ENCODE measurements at places on chromosomes 11 and 22.

- DNase-seq = no peak
These were observed 34.2 kb downstream of the DDX10 start for GRCh38 chr11:108698844-108699642.

DNA sequence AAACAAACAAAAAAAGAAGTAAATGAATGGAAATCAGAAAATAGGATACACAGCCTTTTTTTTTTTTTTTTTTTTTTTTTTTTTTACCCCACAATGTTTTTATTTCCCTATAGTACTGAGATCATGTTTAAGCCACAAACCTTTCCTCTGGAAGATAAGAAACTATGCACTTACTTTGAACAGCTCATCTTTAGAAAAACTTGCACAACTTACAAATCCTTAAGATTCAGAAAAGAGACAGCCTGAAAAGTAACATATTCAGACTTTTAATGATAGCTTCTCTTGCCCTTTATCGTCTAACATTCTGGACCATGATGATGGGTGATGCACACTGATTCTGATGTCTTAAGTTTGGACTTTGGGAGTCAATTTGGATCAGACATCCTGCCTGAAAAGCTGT, 80.3 kb downstream of the TNRC6B start:
- DNase-seq = peak; percentile 8

GRCh38 chr11:124442442-124442841, 3.1 kb downstream of the OR8B8 start:
- no peak for DNase-seq

DNA sequence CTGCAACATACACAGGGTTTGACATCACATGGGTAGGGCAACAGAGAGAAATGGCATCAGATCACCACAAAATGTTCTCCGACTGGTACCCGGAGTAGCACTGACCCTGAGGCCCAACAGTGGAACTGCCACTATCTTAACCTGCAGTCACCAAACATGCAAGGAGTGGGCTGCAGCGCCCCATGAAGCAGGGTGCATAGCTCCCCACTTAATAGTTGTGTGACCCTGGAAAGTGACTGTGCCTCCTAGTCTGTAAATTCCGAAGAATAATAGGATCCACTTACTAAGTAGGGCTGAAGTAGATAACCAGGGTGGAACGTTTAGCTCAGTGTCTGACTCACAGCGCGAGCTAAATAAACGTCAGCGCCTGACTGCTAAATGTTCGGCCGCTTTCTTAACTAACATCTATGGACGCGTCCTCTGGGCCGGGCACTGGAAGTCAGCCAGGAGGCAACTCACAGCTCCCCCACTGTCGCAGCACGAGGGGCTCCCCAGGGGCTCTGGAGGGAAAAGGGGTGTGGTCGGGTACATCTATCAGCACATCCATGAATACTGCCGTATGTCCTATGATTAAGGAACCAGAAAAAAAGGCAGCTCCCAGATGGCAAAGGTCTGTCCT, 777 bp downstream of the LTO1 start:
- DNase-seq = peak; percentile 89

GRCh38 chr11:5597953-5598352, 1.5 kb downstream of the TRIM6 start:
- no peak for DNase-seq

DNA sequence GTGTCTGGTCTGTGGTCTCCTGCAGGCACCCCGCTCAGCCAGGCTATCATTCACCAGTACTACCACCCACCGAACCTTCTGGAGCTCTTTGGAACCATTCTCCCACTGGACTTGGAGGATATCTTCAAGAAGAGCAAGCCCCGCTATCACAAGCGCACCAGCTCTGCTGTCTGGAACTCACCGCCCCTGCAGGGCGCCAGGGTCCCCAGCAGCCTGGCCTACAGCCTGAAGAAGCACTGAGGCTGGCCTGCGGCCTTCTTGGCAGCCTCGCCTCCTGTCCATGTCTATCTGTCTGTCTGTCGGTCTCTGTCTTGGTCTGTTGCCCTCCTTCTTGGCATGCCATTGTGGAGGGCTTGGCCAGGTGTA, 27.9 kb downstream of the INCENP start:
- DNase-seq = no peak

DNA sequence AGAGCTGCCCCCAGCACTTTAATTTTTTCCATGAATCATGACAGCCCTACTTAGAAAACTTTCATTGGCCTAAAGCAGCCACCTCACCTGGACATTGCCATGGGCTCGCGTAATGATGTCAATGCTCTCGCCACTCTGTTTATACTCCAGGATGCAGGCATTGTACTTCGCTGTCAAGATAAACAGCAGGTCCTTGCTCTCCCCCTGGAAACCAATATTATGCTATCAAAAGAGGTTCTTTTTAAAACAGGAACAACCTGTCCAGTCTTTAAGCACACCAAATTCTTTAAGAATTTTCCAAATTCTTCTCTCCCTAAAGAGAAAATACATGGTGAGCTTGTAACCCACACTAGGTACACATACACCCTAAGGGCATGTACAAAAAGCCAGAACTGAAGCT, 3.0 kb downstream of the DDB1 start:
- DNase-seq = no peak

DNA sequence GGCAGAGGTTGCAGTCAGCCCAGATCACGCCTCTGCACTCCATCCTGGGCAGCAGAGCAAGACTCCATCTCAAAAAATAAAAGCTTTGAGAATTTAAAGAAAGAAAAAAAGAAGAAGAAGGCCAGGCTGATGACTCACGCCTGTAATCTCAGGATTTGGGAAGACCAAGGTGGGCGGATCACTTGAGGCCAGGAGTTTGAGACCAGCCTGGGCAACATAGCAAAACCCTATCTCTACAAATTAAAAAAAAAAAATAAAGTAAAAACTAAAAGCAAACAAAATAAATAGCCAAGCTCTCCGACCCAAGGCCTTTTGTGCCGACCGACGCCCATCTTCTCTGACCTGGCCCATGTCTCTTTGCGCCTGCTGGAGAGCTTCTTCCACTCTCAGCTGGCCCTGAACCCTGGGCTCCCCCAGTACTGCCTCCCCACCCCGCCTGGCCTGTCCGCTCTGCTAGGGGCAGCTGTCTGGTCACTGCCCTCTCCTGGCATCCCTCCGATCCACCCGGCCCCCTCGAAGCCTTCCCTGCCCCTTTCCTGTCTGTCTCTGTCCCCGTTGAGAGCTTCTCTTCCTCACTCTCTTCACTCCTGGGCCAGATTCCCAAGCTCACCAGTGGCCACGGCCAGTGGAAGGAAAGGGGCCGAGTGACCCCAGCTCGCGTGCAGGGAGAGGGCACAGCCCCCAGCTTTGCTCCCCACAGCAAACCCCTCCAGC, 4.8 kb upstream of the LSP1 start:
- no peak for DNase-seq

- peak; percentile 61 for DNase-seq
These were observed 3.9 kb downstream of the FDX1 start for GRCh38 chr11:110433393-110434333.

DNA sequence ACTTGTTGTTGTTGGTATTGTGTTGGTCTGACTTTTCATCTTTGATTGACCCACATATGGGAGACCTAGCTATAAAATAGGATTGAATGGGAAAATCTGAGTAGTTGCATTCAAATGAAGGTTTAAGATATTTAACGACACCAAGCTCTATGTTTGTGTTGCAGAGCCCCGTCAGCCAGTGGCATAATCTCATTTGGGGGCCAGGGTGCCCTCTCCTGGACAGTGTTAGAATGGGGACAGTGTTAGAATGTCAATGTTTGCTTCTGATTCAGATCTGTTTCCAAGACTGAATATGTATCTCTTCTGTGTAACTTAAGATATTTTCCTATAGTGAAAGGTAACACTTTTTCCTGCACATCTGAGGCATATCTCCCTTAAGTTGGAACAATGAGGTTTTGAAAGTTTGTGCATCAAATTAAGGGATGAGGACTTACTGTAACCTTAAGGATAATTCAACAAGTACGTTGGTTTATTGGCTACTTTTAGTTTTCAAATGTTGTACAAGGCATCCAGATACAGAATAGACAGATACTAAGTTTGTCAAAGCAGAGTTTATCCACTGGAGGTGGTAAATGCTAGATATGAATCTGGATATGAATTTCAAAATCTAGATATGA, 5.3 kb upstream of the OR52M1 start:
- peak; percentile 40 for DNase-seq

DNA sequence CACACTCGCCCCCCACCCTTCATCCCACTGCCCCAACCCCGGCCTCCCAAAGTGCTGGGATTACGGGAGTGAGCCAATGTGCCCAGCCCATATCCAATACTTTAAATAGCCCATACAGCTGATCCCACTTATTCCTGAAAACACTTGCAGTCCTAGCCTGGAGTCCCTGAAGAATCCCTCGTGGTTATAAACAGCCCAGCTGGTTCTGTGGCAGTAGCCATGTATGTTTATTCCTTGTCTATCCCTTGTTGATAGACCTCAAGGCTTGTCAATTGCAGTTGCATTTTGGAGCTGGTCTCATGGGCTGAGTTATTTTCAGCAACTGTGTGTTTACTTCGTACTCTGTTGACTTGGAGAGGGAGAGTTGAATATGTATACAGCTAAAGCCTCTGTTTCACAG, 21.5 kb upstream of the PAFAH1B2 start:
- DNase-seq = no peak

GRCh38 chr11:67043572-67044349, 12.9 kb upstream of the RHOD start:
- DNase-seq = no peak

DNA sequence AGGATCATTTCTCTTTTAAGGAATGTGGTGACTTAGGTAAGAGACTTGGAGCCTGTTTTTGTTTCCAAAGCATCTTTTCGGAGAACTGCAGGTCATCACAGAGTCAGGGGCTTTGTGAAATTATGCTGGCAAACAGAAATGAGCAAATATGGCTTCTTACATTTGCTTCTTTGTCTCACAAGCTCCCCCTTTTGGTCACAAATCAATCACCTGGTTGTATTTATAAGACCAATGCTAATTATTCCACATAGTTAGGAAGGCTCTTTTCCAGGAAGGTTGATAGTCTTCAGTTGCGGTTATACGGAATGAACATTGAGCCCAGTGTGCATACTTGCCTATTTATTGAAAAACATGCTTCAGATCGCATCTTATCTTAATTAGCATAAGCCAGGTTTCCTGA, 34.6 kb upstream of the CEP126 start:
- DNase-seq = peak; percentile 82

DNA sequence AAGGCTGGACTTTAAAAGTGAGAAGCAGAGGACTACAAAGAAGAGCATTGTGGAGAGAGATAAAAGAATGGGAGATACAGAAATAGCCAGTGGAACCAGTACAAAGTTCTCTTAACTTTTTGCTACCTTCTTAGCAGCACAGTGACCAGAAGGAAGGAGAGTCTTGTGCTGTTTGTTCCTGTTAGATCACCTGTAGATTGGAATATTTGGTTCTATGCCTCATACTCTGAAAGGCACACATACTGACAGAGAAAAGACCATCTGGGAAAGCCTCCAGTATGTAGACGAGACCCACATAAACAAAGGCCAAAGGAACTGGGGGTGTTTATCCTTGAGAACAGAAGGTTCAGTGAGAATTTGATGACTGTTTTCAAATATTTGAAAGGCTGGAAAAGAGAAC, 18.7 kb downstream of the RNF141 start:
- no peak for DNase-seq

GRCh38 chr11:119537306-119538253, 114.6 kb upstream of the THY1 start:
- no peak for DNase-seq

DNA sequence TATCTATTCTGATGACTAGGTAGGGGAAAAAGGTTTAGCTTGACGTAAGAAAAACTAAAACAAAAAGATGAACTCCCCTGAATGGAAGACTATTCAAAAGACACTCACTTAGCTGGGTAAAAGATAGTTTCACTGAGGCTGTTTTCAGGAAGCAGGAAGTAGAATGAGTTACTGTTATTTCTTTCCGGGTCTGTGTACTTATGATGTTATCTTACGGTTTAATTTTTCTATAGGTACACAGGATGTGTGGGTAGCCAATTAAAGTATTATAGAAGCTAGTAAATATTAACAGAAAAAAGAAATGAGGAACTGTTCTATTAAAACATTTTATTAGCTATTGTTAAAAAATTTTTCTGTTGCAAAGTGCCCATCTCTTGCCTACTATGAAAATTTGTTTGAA, 45.8 kb upstream of the MMP7 start:
- no peak for DNase-seq

- DNase-seq = no peak
These were observed 287.4 kb downstream of the BUD13 start for GRCh38 chr11:116485425-116485824.

- peak; percentile 68 for DNase-seq
These were observed 106.1 kb upstream of the CLMP start for GRCh38 chr11:123301013-123301591.

Data from ELR (cell line).